ENCODE measurements at places on chromosomes 11 and 22.

- DNase-seq, result no peak
These were observed 98.0 kb upstream of the TBCEL start for GRCh38 chr11:120925944-120926343.

DNA sequence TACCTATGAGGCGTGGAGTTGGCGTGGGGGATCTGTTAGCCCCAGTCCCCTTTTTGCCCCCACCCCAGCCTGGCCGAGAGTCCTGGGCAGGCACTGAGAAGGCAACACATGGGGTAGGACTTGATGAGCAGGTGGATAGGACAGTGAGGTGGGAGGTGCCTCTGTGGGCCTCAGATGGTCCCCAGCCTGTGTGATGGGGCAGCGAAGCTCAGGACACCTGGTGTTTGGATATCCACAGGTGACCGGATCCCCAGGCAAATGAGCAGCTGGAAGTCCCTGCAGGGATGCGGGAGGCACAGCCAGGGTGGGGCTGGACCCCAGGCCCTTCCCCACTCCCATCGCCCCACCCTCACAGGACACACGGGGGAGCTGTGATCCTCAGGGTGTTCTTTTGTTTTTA, 9.7 kb downstream of the FBLN1 start:
- DNase-seq, result no peak

GRCh38 chr11:7851391-7851790, 54.6 kb upstream of the OR5P2 start:
- DNase-seq, result no peak

DNA sequence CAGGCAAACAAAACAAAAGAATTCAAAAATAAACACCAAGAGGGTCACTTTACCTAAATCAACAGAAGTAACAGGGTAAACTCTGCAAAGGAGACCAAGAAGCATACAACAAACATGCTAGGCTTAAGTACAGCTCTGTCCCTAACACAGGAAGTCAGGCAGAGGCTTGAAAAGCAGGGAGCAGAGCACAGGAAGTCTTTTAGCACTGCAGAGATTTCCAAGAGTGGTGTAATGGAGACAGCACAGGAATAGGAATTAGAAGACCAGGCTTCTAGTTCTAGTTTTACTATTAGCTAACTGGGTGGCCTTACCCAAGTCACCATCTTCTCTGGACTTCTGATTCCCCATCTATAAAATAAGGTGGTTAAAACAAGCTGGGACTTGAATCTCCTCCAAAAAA, 1.9 kb downstream of the RBFOX2 start:
- peak; percentile 46 for DNase-seq

DNA sequence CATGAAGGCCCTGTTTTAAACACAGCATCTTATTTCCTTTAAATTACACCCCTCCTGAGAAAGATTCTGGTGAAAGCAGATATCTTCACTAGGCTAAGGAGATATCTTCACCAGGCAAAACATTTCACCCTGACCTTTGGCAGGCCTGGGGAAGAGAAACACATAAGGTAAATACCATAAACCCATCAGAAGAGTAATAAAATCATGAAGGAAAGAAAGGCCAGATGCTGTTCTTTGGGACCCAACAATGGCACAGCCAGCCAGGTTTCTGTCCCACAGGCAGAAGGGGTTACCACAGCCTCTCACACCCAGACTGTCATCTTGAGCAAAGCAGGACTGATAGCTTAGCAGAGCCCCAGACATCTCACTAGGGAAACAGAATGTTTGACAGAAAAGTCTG, 125.4 kb downstream of the CCDC34 start:
- no peak for DNase-seq

DNA sequence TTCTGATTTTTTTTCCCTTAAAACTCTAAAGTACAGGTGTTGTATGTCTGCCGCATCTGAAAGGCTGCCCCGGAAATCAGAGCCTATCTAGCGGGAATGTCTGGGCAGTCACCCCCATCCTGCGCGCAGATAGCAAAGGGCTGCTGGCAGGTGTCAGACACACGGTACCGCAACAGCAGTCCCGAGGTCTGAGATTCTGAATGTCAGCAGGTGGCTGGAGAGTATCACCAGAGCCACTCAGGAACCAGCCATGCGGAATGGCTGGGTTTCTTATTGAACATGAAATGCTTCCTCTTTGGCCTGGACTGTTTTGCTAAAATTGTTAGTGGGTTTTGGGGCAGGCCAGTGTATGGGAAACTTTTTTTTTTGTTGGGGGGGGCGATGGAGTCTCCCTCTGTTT, 53.3 kb downstream of the CERK start:
- DNase-seq, result no peak

DNA sequence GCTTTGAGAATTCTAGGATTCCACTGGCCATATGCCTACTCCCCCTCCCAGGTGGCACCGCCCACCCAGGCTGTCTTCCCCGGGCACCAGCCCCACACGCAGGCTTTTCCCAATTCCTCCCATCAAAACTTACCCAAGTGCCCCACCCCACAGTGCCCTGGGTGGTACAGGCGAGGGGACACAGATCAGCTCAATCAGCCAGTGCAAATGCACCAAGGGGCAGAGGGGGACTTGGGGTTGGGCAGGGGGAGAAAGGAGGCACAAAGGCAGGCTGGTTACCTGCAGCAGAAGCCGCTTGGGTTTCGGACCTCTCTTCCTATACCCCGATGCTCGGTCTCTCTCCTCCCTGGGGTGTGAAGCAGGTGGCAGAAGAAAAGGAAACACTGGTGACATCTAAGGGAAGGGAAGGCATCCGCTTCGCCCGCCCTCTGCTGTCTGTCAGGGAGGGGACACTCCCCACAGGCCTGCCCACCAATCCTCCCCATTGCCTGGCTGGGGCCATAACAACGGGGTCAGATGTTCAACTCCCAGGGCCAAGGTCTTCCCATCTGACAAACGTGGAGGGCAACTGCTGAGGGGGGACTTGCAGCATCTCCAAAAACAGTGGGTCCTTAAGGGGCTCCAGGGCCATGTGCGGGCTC, 14.0 kb downstream of the CBX7 start:
- DNase-seq, result no peak

- DNase-seq, result no peak
These were observed 11.7 kb upstream of the C1QTNF6 start for GRCh38 chr22:37199760-37200108.

GRCh38 chr11:128511712-128512111, 75.6 kb downstream of the ETS1 start:
- no peak for DNase-seq

- DNase-seq, result no peak
These were observed 1.1 kb upstream of the TTLL8 start for GRCh38 chr22:50058906-50059880.

DNA sequence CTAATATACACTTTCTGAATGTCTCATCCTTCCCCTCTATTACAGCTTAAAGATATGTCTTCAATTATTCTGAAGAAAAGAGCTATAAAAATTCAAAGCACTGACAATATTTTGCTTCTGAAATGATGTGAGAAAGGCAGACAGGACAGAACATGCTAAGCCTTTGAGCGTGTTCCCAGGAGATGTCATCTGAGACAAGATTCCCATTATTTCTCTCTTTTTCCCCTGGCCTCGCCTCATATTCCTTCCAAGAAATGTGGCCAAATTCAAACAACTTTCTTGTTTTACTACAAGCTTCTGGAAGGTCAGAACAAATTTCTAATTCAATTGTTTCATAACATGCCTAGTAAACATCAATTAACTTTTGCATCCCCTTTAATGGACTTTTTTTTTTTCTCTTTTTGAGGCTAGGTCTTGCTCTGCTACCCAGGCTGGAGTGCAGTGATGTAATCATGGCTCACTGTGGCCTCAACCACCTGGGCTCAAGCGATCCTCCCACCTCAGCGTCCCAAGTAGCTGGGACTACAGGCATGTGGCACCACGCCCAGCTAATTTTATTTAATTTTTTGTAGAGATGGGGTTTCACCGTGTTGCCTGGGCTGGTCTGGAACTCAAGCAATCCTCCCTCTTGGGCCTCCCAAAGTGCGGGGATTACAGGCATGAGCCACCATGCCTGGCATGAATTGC, 37.1 kb upstream of the NFRKB start:
- no peak for DNase-seq

DNA sequence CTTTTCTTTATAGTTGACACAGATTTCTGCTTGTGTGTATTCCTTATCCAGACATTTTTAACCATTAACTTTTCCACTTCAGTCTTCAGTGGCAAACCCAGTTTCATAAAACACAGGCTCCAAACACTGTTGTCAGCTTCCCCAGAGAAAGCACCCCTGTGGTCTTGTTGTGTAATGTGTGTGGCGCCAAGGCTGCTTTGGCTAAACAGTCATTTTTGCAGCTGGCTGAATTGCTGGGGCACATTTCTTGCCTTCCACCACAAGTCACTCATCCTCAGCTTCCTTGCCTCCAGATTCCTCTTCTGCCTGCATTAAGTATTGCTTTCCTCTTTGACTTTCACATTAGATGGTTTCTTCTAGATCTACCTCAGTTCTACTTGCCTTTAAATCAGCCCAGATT, 40.5 kb downstream of the ARHGAP1 start:
- peak; percentile 71 for DNase-seq

- no peak for DNase-seq
These were observed 61.2 kb downstream of the CD82 start for GRCh38 chr11:44626645-44627044.

GRCh38 chr22:20637750-20638506, 130.5 kb downstream of the MED15 start:
- no peak for DNase-seq

DNA sequence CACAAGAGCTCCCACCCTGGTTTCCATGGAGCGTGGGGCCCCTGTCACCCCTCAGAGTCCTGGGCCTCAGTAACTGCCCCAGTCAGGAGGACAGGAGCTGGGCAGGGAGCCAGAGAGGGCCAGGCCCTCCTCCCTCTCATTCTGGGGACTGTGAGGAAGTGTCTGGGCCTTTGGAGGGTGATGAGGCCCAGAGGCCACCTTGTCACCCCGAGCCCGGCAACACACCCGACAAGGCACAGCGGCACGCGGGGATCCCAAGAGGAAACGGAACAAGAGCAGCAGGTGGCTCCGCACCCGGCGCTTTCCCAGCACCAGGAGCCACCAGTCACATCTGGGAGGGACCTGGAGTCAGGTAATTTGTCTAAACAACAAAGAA, 72.1 kb downstream of the CELSR1 start:
- DNase-seq, result no peak

GRCh38 chr11:10291801-10292638, 2.0 kb downstream of the SBF2 start:
- no peak for DNase-seq

- DNase-seq, result peak; percentile 76
These were observed 99.1 kb downstream of the XRRA1 start for GRCh38 chr11:74849525-74850391.

GRCh38 chr11:46429717-46430116, 38.1 kb upstream of the CHRM4 start:
- no peak for DNase-seq

GRCh38 chr11:110296226-110297075, at the start of gene RDX:
Gene RDX, minus strand, starts transcription at chr11:110296614. Its CDS starts 16,922 bp downstream, at chr11:110279692.
- DNase-seq, result peak; percentile 82

- DNase-seq, result no peak
These were observed 50.0 kb upstream of the CHST1 start for GRCh38 chr11:45715418-45715817.

GRCh38 chr22:23383491-23384361, 196.4 kb downstream of the IGLL1 start:
- no peak for DNase-seq

GRCh38 chr11:95736355-95736754, 53.2 kb downstream of the FAM76B start:
- no peak for DNase-seq

DNA sequence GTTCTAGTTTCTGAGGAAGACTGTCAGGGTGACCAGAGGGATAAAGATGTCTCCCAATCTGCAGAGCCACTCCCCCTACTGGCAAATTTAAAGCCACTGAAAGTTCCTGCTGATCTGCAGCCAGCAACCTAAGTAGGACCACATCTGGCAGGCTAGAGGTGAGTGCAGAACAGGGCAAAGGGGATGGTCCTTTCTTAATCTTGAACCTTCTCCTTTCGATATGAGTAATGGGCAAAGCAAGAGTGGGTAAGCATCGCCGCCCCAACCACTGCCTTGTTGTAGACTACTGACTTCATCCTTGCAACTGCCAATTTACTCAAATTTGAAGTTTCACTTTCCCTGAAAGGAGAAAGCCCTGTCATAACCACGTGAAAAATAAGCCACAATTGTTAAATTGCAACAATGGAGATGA, 30.7 kb downstream of the SCUBE2 start:
- no peak for DNase-seq

DNA sequence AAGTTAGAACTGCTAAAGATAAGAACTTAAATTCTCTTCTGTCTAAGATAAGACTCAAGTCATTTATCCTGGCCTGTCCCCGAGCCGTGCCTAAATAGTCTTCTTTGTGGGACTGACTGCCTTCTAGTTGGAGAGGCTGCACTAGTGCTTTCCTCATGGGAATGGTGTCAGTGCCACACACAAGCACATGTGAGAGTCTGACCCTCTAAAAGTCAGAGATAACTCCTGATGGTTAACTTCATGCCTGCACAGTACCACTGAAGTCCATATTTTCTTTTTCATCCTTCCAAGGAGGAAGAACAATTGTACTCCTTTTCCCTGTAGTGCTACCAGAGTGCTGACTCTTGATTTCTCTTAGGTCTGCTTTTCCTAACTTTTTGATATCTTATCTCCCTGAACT, 309.7 kb downstream of the TMEM135 start:
- no peak for DNase-seq

GRCh38 chr22:42366806-42367581, 65.2 kb downstream of the NFAM1 start:
- DNase-seq, result no peak

- peak; percentile 56 for DNase-seq
These were observed 5.1 kb upstream of the MYRF start for GRCh38 chr11:61747192-61747966.

DNA sequence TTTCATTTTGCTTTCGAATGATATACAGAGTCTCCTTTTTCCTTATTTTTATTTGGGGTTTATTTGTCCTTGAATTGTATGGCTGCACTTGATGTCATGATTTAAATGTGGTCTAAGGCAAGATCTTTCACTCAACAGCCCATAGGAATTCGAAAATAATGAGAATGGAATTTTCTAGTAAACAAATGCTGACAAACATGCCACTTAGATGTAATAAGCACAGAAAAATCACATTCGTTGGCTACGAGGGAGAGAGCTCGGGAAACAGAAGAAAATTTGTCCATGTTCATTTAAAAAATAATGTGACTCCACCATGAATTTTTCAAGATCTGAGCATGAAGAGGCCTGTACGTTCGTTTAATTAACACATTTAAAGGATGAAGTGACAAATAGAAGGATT, 73.0 kb downstream of the BLID start:
- no peak for DNase-seq
